Caco-2 (cell line): ENCODE measurements at places on chromosomes 7 and 10. TPM values are rescaled to one million over a fixed set of nuclear protein-coding genes. Genes with fewer than 3 reads are reported as not detected.

DNA sequence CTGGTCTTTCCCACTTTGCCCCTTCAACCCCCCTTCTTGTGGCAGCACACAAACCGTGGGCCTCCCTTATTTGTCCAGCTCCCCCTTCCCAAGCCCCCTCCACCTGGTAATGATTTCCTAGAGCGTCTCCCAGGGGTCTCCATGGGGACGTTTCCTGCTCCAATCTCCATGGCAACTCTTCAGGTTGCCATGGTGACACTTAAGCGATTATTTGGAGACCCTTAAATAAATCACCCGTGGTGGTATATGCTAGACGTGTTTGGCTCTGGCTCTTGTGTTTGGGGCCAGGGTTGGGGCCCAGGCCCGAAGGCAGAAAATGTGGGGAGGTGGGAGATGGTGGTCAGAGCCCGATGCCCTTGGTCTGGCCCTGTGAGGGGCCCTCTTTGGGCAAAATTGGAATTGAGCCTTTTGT lies 41.1 kb upstream of the DLG5 start:
- no peak overlapping the region for H3K27ac ChIP-seq
- H3K27me3 ChIP-seq, result no peaks in the 10 kb centered on the region
- H3K4me1 ChIP-seq, result peaks cover 6% of the 10 kb centered on the region; the same call in 1 of the 2 replicates

DNA sequence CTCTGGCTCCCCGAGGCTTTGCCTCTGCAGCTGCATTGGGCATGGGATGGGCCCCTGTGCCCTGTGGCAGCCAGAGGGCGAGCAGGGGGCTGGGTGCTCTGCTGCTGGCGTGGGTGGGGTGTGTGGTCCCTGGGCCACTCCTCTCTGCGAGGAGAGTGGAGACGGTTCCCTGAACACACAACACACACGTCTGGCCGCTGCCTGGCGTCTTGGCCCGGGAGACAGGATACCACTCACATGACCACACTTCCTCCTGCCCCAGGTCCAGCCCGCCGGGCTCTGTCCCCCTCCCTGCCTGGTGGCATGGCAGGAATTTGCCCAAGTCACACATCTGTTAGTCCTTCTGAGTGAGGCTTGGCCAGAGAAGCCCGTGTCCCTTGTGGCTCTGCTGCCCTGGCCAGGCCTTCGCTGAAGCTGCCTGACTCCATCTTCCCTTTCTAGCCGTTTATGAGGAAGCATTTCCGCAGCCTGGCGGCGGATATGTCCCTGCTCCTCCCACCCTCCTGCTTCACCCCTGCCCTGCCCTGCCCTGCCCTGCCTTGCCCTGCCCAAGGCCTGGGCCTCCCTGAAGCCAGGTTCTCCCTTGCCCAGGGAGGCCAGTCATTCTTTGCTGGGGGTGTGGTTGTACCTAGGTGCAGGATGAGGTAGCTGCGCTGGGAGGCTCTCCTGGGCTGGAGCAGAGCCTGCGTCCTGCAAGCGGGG lies 3.0 kb downstream of the BRI3 start:
- DNase-seq, result no peak
- no peaks in the 10 kb centered on the region for H3K27me3 ChIP-seq
- peak overlapping the region; percentile 91 for H3K27ac ChIP-seq
- peaks cover 3% of the 10 kb centered on the region for H3K36me3 ChIP-seq

GRCh38 chr7:77416621-77417371 lies 647 bp upstream of the GSAP start:
- no peak for DNase-seq
- peak overlapping the region; percentile 67 for H3K4me3 ChIP-seq
- H3K27ac ChIP-seq, result peak overlapping the region; percentile 85

CDK1 gene
- total RNA-seq, result 193 and 199 TPM in 2 replicates

DNA sequence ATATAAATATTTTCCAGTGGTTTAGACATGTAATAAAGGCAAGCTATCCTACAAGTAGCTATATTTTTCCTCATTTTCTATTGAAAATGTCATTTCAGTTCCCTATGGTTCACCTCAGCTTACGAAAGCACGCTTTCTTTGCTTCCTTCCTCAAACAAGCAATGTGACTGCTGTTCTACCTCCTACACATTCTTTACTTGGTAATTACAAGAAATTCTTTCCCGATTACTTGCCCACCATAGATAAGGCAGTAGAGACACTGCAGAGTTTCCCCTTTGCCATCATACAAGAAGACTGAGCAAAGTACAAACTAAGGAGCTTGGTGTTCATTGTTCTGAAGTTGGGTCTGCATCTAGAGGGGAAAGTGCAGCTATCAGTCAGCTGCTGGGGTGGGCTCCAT lies 249.4 kb downstream of the CRPPA start:
- H3K27me3 ChIP-seq, result no peaks in the 10 kb centered on the region
- no peak overlapping the region for H3K4me3 ChIP-seq
- H3K27ac ChIP-seq, result peak overlapping the region; percentile 51
- no peaks in the 10 kb centered on the region for H3K36me3 ChIP-seq
- peaks cover 20% of the 10 kb centered on the region for H3K4me1 ChIP-seq
- DNase-seq, result peak; percentile 24
